ENCODE measurements at places on chromosomes 5 and 9.
A peak's percentile ranks its signal among the peaks of the same experiment; 100 is the strongest.

- peak; percentile 10 for DNase-seq
These were observed 12.2 kb downstream of the TRAF1 start for GRCh38 chr9:120914396-120914795.

DNA sequence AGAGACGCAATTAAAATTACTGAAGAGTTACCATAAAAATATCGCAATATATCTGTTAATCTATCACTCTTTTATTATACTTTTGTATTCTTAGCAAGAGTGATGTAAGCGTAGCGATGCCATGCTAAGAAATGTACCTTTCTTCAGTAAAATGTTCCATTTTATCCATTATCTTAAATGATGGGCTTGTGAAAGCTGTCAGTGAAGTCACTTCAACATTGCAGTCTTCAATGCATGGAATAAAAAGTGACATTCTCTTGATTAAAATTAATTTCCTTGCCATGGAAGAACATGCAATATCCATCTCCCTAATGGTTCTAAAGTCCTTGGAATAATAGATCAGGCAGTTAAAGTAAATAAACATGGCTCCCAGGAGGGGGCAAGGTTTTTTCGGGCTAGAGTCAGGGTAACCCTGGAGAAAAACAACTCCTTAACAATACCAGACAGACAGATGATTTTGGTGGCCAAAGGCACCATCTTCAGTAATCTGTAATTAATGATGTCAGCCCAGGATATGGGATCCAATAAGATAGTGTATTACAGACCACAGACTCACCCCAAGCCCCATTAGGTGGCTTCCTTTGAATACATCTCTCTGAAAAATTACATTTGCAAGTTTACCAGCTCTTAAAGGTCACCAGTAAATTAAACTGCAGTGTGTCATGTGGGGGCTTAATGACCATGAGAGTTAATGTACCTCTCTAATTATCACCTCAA, 677.1 kb downstream of the DTWD2 start:
- DNase-seq, result no peak

GRCh38 chr5:149002053-149002452, 60.8 kb downstream of the SH3TC2 start:
- DNase-seq, result no peak

DNA sequence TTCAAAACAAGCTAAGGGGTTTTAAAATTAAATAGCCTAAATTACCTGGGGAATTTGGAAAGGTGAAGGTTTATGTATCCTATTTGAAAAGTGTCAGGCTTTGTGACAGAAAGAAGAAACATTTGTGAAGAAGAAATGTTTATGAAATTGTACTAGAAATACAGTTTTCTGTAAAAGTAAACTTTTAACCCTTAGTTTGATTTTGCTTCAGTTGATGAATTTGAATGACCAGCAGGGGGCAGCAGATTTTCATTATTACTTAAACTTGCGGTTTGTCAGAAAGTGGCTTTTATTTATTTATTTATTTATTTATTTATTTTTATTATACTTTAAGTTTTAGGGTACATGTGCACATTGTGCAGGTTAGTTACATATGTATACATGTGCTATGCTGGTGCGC, 58.1 kb downstream of the NNT start:
- no peak for DNase-seq

DNA sequence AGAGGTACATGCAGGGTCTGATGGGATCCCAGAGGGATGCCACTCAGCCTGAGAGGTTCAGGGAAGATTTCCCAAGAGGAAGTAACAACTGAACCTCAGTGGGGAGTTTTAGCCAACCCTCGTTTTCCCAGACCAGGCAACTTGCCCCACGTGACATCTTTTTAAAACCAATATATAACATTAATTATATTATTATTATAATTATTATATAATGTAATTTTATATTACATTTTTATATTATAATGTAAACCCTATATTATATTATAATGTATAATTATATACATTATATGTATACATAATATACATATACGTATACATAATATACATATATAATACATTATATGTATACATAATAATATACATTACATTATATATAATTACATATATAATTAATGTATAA, 62.8 kb upstream of the WWC1 start:
- DNase-seq, result no peak

DNA sequence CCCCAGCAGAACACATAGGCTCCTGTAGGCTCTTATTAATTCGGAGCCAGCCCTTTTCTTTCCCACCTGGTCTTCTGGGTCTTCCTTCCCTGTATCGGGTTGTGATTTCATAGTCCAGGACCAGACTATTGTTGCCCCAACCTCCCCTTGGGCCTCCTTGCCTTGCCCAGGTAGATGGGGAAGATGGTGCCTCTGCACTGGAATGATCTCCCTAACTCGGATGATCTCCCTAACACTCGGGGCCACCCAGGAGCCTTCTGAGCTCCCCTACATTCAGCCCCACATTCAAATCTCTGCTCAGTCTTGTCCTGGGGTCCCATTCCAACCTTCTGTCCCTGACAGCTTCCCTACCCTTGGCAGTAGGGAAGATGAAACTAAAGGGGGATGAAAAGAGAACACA, 2.7 kb upstream of the IRF1 start:
- no peak for DNase-seq

- DNase-seq, result no peak
These were observed 1087.7 kb downstream of the CDH12 start for GRCh38 chr5:21765406-21765805.

- no peak for DNase-seq
These were observed 3.6 kb upstream of the TSPAN17 start for GRCh38 chr5:176643491-176644219.

DNA sequence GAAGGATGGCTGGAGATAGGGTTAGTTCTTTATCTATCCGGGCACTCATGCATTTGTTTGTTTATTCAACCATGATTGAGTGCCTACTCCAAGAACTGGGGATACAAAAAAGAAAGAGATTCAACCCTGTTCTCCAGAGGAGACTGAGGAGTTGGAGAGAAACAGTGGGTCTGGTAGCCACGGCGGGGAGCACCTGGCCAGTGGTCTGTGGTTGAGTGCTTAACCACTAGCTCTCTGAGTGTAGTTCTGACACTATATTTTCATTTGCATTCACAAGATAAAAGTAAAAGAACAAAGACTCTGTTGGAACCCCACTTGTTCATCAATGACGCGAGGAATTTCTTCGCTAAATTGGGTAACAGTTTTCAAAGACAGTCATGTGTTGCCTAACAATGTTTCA, 295.5 kb upstream of the MSX2 start:
- DNase-seq, result no peak

GRCh38 chr9:99516657-99517049, 294.6 kb downstream of the SEC61B start:
- DNase-seq, result no peak

- DNase-seq, result no peak
These were observed 367.4 kb downstream of the PSAT1 start for GRCh38 chr9:78664370-78664769.

GRCh38 chr9:23672151-23672550, 153.9 kb downstream of the ELAVL2 start:
- DNase-seq, result no peak

- no peak for DNase-seq
These were observed 7.3 kb downstream of the GPBP1 start for GRCh38 chr5:57181154-57181553.

- DNase-seq, result no peak
These were observed 22.4 kb downstream of the SH3TC2 start for GRCh38 chr5:149040421-149040820.

- DNase-seq, result no peak
These were observed 1.5 kb downstream of the RASGRF2 start for GRCh38 chr5:80961376-80962281.

- no peak for DNase-seq
These were observed 74.4 kb upstream of the ATP10B start for GRCh38 chr5:160926428-160926827.

DNA sequence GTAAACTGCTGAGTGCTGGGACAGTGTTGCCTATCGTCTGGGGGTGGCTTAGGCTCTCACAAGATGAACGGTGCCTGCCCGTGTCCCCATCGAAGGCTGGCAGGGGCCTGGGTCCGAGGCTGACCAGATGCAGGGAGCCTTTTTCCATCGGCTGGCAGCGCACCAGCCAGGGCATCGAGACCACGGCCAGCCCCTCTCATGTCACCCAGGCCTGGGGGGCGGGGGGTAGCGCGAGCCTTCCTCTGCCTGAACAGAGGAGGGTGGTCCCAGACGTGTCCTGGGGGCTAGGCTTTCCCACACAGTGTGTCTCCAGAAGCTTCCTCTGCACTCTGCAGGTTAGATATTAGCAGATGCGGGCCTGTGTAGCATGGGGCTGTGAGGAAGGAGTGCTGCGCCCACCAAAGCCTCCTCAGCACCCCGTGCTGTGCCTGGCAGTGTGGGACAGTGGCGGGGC, 17.3 kb downstream of the FGD3 start:
- no peak for DNase-seq

GRCh38 chr5:132428484-132429462, 59.3 kb downstream of the SLC22A5 start:
- no peak for DNase-seq

- no peak for DNase-seq
These were observed 144.9 kb upstream of the CD180 start for GRCh38 chr5:67341478-67341877.

DNA sequence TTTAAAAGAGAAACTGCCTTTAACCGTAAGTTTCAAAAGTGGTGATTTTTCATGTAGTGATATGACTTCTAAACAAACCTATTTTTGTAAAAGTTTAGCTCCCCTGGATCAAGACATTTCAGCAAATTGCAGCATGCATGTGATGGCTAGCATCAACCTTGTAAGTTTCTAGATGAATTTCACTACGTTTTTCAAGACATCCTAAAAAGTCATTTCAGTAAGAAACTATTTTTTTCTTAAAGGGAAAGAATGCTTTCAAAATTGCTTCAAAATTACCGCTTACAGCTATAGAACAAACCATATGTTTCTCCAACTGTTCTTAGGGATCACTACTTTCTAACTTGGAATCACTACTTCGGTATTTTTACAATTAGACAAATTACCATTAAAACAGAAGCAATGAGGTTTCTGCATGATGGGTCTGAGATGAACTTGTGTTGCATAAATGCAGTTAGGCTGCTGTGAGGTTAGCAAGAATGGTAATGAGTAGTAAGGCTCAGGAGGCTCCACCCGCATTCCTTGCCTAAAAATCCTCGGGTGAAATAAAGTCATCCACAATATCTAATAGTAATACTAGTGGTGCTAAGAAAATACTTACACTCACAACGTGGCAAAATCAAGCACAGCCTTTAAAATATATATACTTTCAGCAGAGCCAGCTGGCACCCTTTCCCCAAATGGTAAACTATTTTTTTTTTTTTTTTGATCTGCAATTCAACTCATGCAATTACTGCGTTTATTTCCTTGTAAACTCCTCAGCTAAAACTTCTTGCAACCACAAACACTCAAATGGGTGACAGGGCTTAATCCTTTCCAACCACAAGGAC, 53.8 kb downstream of the CDC14B start:
- no peak for DNase-seq

- no peak for DNase-seq
These were observed 5.9 kb downstream of the HDHD3 start for GRCh38 chr9:113370806-113371325.

- no peak for DNase-seq
These were observed 20.9 kb downstream of the KLHL3 start for GRCh38 chr5:137714946-137715345.

DNA sequence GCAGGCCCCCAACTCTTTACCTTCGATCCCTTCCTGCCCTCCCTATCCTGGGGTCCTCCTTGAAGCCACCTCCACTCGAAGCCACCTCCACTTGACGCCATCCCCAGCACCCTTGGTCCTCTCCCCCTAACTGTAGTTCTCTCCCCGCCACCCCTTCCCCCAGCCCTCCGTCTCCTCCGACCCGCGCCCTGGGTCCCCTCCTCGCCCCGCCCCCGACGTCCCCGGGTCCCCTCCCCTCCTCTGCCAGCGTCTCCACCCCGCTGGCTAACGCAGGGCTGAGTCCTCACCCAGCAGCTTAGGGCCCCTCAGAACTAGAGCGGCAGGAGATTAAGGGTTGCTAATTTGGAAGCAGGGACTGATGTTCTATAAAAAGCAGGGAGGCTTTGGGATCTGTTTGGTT, 30.6 kb upstream of the ANKRD33B start:
- no peak for DNase-seq

DNA sequence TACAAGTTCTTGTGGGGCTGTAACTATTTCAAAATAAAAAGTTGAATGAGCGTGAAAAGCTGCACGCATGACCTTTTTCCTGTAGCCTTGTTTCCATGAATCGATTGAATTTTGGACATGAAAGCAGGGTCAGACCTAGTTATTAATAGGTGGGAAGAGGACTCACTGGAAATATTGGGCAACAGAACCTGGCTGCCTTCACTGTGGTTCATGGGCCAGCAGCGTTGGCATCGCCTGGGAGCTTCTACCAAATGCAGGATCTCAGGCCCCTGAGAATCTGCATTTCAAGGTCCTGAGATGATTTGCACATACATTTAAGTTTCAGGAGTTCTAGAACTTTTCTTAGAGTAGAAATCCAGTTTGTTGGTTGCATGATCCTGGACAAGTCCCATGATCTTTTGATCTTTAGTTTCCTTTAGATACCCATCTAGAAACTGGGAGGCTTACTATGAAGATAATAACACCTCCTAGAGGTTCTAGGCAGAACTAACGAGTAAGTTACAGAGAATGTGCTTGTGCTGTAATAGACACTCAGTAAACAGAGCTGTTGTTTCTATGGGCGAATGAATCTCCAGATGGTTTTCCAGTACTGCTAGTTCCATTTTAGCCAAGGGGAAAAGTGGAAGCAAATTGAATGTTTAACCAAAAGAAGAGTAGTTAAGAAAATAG, 12.4 kb downstream of the ANKRD33B start:
- DNase-seq, result no peak

GRCh38 chr9:103811462-103811861, 282.6 kb upstream of the SMC2 start:
- no peak for DNase-seq

- DNase-seq, result no peak
These were observed 34.8 kb downstream of the FBXO38 start for GRCh38 chr5:148418511-148418910.

DNA sequence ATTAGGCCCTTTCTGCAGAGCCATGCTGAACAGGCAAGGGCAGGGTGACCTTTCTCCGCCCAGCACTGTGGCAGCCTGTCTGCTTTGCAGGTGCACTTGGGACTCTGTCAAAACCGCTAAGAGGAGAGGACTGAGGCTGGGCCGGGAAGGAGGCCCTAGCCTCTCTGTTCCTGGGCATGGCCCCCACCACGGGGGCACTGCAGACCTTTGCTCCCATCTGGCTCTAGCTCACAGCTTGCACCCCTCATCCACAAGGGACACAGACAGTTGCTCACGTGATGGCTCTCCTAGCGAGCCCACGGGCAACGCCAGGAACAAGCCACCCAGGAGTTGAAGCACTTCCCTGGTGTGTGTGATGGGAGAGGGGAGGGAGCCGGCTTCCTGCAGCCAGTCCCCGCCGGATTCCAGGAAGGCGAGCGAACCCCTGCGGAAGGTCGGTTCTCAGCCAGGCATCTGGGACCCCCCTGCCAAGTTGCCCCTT, 43.0 kb upstream of the FCN1 start:
- no peak for DNase-seq
